ENCODE measurements at places on chromosomes 13 and 19. TPM values are rescaled to one million over a fixed set of nuclear protein-coding genes. Genes with fewer than 3 reads are reported as not detected.

- DNase-seq: no peak
Measured at GRCh38 chr13:26995159-26995558, 176.5 kb downstream of the USP12 start.

- DNase-seq: no peak
Measured at GRCh38 chr19:18292810-18293641, 11.6 kb upstream of the JUND start.

DNA sequence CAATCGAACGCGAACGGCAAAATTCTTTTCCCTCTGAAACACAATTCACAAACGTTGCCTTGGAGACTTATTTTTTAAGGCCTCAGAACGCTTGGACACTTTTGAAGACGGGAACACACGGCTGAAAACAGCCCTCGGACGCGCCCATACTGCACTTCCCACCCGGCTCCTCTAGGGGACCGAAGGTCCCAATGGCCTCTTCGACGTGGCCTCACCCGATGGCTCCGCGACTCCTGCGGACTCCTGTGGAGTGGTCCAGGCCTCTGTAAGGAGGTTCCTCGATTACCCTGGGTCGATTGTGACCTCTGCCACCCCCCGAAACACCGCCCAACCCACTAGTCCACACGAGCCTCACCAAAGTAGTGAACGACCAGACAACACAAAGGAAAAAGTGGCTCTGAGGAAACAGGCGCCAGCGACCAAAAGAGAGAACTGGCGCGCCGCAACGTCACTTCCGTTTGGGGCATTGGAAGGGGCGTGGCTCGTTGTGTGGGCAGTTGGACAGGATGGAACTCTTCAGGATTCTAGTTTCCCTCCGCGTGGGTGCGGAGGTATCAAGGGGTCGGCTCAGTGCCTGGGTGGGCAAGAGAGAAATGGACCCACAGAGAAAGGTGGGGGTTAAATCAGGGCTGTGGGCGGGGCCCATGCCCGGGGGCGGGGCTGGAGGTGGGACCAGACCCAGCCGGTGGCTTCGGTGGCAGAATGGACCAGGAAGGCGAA is at the start of gene ZNF560:
ZNF560 (minus strand) TSS at position 434 of the 720 bp plus-strand sequence. CDS start 23,303 bp downstream, outside the sequence.
- DNase-seq: no peak

The ABHD8 gene
- 16.9 TPM for total RNA-seq

GRCh38 chr19:9836021-9836420 is 903 bp downstream of the PIN1 start:
- DNase-seq: no peak

DNA sequence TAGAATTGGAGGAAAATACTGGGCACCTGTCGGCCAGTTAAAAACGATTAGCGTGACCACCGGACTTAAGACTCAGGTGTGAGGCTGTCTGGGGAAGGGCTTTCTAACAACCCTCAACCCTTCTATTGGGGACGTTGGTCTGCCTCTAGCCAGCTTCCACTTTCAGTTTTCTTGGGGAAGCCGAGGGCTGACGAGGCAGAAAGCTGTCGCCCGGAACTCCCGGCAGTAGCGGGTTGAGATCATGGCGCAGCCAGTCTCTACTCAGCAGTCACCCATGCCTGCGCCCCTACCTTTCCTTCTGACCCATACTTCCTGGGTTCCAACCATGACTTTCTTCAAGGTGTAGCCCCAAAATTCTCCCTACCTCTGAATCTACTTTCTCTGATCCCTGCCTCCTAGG is 1424.1 kb downstream of the SLITRK1 start:
- no peak for DNase-seq

GRCh38 chr13:50203256-50203941 is 188.2 kb downstream of the KCNRG start:
- no peak for DNase-seq

The ZNF507 gene
- total RNA-seq: 42.3 TPM

DNA sequence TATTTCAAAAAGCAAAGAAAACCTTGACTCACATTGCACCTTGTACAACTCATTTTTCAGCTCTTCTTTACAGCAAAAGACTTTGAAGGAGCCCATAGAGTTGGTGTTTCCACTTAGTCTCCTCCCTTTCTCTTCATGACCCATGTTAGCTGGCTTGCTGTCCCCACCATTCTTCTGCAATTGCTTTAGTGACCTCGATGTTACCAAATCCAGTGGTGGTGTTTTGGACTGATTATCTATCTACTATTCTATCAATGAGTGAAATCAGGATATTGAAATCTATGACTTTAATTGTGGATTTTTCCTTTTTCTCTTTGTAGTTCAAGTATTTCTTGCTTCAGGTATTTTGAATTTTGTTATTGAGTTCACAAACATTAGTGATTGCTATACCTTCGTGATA is 197.3 kb downstream of the GPC5 start:
- DNase-seq: no peak

The MRPS12 gene
- 26.7 TPM for total RNA-seq

DNA sequence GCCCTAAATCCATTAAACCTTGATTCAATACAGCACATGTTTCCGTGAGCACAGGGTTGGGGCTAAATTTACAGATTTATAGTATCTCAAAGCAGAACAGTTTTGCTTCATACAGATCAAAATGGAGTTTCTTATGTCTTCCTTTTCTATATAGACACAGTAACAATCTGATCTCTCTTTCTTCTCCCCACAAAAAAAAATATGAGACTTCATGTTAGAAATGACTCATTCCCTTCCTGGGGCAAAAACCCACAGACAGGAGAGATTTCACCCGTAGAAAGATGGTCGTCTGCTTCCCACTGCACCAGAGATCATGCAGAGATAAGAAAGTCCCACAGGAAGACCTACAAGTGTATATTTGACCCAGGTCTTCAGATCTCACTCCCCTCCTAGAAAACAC is 7.7 kb upstream of the ZNF611 start:
- DNase-seq: no peak

The DNAJC15 gene
- total RNA-seq: 27.4 TPM

GRCh38 chr13:76656500-76656899 is 229.7 kb downstream of the KCTD12 start:
- no peak for DNase-seq

Data from progenitor cell of endocrine pancreas (in vitro differentiated cells).